Astrocyte of the spinal cord (primary cell): ENCODE measurements at places on chromosomes 11 and 22.

DNA sequence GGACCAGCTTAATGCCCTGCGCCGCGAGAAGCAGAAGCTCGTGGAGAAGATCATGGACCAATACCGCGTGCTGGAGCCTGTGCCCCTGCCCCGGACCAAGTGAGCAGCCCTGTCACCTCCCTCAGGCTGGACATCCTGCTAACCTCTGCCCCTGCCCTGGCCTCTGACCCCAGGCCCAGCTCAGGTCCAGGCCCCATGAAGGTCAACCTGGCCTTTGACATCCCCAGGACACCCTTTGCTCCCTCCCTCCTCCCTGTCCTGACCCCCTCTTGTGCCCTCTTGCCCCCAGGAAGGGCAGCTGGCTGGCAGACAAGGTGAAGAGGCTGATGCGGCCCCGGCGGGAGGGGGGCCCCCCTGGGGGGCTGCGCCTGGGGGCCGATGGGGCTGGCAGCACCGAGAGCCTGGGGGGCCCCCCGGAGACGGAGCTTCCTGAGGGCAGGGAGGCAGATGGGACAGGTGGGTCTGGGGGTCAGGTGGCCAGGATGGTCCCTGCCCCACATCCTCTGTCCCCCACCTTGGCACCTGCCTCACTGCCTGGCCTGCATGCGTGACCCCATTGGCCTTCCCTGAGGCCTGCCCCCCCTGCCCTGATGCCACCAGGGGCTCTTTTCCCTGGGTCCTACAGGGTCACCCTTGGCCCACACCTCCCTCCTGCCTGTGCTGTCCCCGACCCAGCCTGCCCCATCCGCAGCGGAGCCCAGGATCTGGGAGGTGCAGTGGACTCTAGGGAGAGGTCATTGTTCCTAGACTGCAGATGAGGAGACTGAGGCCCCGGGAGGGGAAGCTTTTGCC, 5.1 kb upstream of the RPS6KA4 start:
- no peak for DNase-seq

- no peak for DNase-seq
These were observed 89.7 kb downstream of the MYEOV start for GRCh38 chr11:69383372-69384250.

GRCh38 chr22:25478528-25478927, 85.9 kb upstream of the GRK3 start:
- DNase-seq: no peak

- peak; percentile 70 for DNase-seq
These were observed 222.2 kb downstream of the NAV2 start for GRCh38 chr11:19934828-19935259.

- DNase-seq: no peak
These were observed 58.3 kb downstream of the PRDM11 start for GRCh38 chr11:45204761-45205160.

DNA sequence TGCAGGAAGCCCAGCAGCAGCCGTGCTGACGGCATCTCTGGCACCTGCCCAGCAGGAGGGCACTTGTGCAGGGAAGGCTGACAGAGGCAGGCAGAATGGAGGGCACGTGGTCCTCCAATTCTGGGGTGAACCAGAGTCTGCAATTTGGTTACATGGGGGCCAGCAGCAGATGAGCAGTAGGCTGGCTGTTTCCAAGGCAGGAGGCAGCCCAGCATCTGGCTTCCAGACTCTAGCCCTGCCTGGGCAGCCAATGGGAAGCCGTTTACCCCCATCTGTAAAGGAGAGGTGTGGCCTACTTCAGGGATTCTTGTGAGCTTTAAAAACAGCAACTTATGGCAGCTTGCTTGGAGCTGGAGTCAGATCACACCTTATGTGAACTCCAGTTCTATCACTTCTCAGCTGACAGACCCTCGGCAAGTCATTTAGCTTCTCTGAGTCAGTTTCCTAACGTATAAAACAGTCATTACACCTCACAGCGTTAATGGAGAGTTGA, 27.9 kb upstream of the RASL10A start:
- DNase-seq: peak; percentile 74

DNA sequence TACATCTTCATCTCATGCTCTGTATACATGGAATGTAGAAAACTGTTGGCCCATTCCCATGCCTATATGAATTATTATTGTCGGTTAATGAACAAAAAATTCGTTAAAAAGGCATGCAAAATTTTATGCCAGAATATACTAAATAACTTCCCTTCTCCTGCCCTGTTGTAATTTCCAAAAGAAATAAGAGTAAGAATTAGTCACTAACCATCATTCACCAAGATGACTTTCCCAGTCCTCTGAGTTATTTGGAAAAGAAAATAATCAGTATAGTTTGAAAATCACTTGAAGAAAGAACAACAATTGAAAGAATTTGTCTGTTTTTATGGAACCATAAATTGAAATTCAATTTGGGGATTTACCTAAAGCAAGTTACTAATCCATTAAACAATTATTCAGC, 1149.1 kb upstream of the RAG2 start:
- peak; percentile 54 for DNase-seq

DNA sequence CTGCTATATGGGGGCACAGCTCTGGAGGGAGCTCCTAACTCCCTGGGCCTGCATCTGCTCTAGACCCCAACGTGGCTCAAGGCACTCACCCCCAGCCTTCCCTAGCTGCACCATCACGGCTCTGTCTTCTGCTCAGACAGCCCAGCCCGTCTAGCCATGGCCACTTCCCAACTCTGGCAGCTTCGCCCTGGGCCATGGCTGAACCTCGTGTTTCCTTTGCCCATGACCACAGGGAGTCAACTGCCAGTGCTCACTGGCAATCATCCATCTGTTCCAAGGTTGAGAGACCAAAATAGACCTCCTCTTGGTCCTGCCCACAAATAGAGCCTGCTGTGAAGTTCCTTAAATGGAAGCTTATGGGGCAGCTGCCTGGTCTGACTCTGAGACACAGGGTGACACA, 5.4 kb downstream of the LMO1 start:
- no peak for DNase-seq

DNA sequence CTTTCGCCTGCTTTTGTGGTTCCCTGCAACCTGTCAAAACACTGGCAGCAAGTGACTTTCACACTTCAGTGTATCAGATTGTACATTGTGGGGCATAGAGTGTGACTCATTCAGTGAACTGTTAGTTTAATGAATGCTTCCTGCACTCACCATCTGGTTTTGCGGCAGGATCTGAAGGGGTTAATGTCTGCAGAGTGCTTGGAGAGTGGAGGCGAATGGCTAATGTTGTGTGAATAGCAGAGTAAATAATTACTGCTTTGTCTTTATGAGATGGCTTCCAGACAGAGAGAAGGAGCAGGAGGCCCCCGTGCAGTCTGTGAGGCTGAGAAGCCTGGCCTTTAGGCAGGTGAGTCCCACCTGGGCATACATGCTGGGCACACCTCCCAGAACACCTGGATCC, 454.3 kb upstream of the KIRREL3 start:
- peak; percentile 1 for DNase-seq

GRCh38 chr11:91796999-91797398, 427.6 kb upstream of the FAT3 start:
- DNase-seq: no peak

GRCh38 chr11:61120099-61120705, 17.9 kb downstream of the CD5 start:
- no peak for DNase-seq

DNA sequence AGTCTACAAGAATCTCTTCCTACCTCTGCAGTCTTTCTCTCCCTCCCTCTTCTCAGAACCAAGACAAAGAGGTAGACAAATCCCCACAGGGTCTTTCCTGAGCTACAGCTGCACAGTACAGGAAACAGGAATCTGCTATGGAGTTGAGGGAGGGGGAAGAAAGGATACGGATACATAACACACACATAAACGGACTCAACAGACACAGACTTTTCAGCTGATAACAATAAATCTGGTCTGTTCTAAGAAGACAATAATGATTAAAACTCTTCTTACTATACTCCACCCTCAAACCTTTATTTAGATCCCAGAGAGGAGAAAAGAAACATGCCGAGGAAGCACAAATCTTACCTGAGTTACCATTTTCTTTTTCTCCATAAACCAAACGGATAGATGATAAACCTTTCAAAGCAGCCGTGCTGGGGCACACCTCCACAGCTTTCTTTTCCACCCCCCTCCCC, 122.2 kb downstream of the APOL5 start:
- DNase-seq: peak; percentile 59

DNA sequence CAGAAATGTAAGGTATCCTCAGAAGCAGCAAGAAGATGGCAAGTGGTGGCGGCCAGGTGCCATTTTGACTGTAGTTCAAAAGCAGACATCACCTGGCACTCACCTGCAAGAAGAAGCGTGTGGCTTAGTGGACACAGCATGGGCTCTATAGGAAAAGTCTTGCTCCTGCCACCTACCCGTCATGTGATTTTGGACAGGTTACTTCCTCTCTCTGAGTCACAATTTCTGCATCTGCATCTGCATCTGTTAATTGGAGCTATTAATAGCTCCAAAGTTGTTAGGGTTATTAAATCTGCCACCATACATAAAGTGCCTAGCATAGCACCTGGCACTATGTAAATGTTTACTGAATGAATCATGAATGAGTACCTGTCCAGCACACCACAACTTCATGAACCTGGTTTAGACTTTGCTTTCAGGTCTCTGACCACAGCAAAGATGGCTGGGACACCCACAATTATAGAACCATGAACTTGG, 16.8 kb downstream of the RAB30 start:
- DNase-seq: no peak

DNA sequence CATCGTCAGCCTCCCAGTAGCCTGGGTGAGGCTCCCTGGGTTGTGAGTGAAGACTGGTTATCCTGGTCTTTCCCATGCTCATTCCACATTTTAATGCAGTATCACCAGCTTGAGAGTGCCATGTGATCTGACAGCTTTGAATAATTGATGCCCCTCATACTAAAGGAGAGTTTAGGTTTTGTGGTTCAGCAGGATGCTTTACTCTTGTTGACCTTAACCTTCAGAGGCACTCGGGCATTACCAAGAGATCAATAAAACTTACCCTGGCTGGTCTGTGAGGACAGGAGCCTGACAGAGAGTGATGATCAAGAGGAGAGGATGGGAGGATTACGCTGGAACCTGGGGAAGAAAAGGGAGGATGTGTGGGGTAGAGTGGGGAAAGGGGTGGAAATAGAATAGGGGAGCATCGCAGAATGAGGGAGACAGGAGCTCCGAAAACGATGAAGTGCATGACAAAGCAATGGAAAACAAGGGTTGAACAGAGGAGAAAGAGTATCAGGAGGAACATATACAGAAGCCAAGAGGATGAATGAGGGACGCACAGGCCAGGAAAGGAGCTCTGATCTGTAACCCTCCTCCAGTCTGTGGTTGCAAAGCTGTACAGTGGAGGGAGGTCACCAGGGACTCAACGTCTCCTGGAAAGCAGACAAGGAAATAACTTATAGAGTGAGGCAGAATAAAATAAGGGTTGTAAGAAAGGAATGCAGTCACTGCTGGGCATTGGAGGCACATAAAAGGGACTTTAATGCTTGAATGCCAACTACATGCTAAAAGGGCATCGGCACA, 594.5 kb downstream of the NTM start:
- no peak for DNase-seq

DNA sequence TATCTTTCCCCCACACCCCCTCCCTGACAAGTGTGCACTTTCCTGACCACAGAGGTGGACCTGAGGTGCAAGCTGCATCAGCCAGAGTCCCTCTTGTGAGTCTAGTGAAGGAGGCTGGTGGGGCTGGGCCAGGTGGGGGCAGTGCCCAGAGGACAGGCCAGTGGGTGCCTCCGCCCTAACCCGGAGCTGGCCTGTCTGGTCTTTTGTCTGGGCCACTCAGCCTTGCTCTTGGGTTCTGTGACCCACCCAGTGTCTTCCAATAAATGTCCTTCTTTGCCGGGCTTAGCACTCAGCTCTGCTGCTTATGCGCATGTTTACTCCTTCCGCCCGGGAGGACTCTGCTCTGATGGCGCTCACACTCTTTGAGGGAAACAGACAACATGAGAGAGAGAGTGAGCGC, 526.2 kb downstream of the TBC1D22A start:
- DNase-seq: no peak

GRCh38 chr11:83549984-83550667, 264.0 kb upstream of the CCDC90B start:
- no peak for DNase-seq
